Daoy (cell line): ENCODE measurements at places on chromosomes 4 and X. TPM values are rescaled to one million over a fixed set of nuclear protein-coding genes. Genes with fewer than 3 reads are reported as not detected.

DNA sequence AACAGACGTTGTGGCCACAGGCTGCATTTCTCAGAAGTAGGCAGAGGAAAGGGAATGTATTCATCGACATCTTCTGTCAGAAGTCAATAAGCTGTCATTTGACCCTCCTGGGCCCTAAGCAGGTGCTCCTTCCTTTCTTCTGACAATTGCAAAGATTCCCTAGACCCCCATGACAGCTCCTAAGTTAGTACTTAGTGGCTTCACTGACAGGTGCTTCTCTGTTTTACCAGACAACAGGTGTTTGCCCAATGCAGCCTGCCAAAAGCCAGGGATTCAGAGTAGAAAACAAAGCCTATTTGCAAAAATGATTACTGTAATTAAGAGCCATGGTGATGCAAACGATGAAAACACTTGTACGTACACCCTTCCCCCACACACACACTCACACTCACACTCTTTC, 7.5 kb upstream of the FGF5 start:
- no peak for DNase-seq

DNA sequence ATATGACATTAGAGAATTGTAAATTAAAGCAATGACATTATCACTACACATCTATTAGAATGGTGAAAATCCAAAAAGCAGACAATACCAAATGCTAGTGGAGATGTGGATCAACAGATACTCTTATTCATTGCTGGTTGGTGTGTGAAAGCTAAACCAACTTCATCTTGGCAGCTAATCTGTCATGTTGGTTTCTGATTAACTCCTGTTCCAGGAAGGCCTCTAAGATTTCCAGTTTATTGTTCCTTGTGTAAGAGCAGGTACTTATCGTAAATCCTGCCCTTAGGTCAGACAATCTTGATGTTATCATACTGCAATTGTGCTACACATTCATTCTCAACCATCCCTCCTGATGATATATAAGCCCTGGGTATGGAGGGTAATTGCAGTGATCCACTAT, 809.0 kb upstream of the DIAPH2 start:
- no peak for DNase-seq

DNA sequence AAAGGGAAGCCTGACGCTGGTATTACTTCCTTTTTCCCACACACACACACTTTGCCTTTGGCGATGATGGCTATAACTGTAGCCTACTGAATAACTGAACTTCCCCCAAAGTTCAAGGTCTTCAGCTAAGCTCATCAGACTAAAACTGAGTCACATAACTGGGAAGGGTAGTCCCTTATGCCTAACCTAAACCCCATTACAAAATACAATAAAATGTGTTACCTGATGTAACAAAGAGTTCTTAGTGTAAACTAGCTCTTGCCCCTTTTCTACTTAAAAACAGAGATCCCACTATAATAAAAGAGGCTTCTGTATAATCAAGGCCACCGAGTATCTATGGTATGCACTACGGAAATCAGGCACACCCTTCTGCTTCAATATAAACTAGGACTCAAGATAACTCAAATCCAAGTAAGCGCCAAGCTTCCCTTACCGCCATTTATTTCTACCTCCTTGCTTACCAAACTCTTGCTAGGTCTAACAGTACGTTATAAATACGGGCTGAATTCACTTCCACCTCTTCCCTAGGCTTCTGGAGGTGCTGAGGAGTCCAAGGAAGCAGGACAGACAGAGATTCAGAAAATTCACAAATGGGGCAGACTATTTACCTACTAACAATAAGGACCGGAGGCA, 2.4 kb downstream of the OTUD4 start:
- DNase-seq, result peak; percentile 3

DNA sequence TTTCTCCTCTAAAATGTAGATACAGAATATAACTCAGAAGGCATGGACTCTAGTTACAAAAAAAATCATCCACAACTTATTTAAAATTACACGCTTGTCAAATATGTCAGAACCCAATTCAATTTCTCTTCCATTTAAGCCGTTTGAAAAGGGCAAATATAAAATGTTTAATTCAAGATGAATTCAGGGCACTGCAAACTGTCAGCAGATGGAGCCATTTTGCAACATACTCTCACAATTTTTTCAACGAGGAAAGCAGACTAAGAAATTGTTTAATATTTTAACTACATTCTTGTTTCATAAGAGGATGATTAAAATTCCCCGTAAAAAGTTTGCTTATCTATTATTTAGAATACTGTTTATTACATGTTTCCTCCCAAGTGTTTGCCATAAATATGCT, 321.3 kb upstream of the CPXCR1 start:
- DNase-seq, result no peak

DNA sequence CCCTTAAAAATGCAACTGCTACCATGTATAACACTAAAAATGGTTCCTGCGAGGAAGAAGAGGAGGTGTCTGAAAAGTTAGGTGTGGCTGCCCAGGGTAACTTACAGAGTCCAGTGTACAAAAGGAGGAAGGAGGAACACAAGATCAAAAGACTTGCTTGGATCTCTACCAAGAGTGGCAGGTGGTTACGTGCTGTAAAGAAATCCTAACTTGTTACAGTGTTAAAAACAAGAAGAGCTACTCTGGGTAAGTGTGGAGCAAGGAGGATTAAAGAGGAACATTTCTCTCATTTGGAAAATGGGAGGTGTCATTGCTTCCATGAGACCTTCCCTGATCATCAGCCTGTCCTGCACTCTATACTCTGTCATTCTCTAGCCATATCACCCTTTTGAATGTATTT, 242.0 kb downstream of the PTTG2 start:
- DNase-seq, result no peak

GRCh38 chr4:14915018-14915417, 87.3 kb upstream of the CPEB2 start:
- no peak for DNase-seq

The NUP54 gene
- 31.8 and 40.7 TPM in 2 replicates for total RNA-seq

The TEC gene
- total RNA-seq, result 0.23 and 0.24 TPM in 2 replicates

The DAPP1 gene
- 0.03 and 0.17 TPM in 2 replicates for total RNA-seq

The GPC4 gene
- total RNA-seq, result 1.3 and 2.5 TPM in 2 replicates

The RHOXF1 gene
- total RNA-seq, result not detected in 2 replicates
